ENCODE measurements at places on chromosomes 13 and 19. TPM values are rescaled to one million over a fixed set of nuclear protein-coding genes. Genes with fewer than 3 reads are reported as not detected.

Gene ZNF30
- 2.1 TPM for polyA plus RNA-seq

DNA sequence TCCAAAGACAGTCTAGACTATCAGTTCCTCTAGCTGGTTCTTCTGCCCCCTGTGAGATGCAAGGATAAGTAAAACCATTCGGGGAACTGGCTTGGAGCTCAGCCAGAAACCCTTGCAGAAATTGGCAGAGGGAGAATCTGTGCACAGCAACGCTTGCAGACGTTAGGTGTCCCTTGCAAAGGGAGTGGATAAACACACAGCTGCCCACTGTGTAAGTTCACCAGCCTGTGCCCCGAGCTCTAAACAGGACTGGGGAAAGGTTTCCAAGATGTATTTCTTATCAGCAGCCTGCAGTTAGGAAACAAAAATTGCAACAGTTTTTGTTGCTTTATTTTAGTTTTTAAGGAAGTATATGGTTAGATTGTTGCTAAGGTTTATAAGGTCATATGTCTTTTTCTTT, 19.0 kb upstream of the ADGRE1 start:
- DNase-seq, result no peak

GRCh38 chr13:78759704-78760103, 100.7 kb upstream of the OBI1 start:
- no peak for DNase-seq

DNA sequence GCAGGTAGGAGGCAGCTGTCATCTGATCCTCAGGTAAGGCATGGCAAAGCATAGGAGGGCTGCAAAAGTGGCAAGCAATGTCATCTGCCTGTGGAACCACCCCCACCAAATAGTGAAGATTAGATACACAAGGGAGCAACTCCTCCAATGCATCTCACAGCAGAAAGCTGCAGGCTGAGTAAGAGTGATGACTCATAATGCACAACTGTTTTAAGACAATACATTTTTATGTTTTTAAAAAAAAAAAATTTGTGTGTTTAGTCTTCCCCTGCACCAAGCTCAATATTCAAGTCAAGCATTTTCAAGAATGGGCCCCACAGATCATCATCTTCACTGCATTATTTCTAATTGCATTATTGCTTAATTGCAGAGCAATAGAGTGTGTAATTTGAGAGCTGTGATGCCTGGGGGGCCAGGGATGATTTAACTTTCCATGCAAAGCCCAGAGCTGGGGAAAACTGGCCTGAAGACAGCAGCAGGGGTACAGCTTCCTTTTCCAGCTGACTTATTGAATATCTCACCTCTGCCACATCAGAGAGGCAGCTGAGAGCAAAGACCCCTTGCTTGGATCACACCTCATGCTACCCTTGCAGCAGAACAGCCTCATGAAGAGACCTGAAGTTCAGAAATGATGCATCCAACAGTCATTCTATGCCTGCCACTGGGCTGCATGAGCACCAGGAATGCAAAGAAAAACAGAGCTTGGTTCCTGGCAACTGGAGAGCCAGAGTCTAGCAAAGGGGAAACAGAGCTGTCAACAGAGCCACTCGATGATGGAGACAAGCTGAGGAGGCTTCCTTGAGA, 22.7 kb upstream of the POP4 start:
- no peak for DNase-seq

DNA sequence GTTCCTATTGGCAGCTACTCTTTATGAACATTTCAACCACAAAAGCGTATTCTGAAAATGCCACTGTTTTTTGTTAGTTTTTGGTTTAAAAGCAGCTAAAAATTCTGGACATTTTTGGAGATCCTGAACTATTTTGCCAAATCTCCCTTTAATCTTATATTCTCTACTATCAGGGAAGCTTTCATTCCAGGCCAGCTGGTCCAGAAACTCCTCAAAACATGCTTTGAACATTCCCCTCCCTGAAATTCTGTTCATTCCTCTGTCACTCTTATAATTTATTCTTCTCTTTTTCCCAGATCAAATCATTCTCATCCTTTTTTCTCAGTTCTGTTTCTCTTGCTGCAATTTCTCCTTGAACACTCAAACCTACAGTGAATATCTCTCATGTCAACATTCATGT, 790.9 kb upstream of the ARGLU1 start:
- DNase-seq, result no peak

GRCh38 chr19:37943480-37943879, 36.5 kb downstream of the SIPA1L3 start:
- peak; percentile 99 for DNase-seq

DNA sequence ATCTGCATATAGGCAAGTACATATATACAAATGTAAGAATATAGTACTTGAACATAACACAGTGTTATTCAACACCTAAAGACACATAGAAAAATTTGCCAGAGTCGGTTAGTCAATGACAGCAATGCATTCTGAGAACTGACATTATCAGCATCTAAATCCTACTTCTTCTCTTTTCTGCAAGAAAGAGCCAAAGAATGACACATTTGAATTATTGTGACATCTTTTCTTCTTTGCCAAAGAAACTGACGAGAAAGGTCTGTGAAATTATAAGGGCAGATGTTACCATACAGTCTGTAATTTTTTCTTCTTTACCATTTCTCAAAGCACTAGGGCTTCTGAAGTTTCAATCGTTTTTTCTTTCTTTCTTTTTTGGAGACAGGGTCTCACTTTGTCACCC, 350.9 kb upstream of the NBEA start:
- DNase-seq, result no peak
